ENCODE measurements at places on chromosomes 2 and 18.

- no peak for DNase-seq
These were observed 9.7 kb upstream of the IL1RN start for GRCh38 chr2:113117541-113118262.

DNA sequence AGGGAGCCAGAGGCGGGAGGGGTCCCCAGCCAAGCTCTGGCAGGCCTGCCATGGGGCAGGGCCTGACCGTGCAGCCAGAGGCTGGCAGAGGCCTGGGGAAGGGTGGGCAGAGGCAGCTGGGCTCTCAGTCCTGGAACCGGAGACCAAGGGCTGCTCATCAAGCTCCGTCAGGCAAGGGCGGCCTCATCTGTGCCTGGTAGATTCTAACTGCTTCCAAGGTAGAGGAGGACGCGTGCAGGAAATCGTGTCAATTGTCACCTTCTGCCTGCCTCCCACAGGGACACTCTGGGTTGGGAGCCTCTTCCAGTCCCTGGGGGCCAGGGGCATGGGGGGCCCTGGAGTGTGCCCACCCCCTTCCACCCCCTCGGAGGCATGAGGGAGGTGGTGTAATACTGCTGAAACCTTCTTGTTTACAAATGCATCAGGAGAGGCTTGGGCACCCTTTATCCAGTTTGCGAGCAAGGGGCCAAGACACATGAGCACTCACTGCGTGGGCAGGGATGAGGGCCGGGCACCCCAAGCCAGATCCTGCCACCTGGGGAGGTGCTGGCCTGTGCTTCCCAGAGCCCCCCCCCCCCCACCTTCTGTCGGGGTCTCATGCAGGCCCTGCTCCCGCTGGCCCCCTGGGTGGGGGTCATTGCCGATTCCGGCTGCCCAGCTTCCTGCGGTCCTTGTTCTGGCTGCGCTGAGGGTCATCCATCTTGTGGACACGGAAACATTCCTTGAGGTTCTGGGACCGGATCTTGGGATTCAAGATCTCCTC is 9.0 kb downstream of the SNORC start:
- no peak for DNase-seq

- no peak for DNase-seq
These were observed 344.9 kb downstream of the LPIN1 start for GRCh38 chr2:12091201-12091806.

DNA sequence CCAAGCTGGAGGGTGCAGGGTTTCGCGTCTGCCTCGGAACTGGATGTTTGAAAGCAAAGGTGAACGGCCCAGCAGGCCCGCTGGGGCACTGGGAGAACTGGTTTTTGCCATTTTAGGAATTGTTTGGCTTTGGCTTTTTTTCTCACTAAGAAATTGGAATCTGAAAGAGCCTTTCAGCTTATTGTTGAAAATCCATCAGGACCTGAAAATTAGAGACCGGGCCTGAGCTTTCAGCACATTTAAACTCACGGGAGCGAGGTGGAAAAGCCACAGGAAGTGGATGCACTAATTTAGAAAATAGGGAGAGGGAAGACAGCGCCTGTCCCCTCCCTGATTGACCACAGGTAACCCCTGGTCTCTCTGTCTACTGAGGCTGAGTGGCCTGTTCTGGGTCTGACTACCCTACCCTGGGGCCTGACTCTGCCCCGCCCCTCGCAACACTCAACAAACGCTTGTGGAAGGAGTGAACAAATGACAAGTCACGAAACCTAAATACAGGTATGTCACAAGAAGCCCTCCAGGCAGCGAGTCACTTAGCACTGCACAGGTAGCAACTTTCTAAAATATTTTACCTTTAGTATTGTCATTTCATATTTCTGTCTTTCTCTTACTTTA is 100.3 kb upstream of the MBOAT2 start:
- DNase-seq = no peak

- no peak for DNase-seq
These were observed 80.1 kb downstream of the XDH start for GRCh38 chr2:31334311-31335026.

DNA sequence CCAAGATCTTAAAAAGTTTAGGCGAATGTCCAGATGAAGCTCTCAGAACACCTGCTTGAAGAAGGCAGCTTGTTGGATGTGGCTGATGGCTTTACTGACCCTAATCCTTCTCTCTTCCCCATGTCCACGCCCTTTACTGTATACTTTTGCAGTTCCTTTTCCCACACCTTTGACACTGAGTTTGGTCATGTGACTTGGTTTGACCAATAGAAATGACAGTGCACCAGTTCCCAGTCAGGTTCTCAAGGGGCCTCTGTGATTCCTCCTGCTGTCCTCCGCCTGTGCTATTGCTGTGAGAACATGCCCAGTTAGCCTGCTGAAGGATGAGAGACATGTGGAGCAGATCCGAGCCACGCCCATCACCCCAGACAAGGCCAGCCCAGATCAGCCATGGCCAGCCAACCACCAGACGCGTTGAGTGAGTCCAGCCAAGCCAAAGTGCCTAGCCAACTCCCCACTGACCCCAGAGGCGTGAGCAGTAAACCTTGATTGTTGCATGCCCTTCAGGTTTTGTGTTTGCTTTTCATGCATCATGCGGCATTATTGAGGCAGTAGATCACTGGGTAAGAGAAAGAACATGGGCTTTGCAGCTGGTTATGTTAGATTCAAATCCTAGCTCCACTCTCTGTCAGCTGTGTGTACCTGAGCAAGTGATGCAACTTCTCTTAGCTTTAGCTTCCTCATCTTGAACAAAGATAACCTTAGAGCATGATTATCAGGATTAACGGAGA is 258.0 kb upstream of the SIX2 start:
- DNase-seq = no peak

DNA sequence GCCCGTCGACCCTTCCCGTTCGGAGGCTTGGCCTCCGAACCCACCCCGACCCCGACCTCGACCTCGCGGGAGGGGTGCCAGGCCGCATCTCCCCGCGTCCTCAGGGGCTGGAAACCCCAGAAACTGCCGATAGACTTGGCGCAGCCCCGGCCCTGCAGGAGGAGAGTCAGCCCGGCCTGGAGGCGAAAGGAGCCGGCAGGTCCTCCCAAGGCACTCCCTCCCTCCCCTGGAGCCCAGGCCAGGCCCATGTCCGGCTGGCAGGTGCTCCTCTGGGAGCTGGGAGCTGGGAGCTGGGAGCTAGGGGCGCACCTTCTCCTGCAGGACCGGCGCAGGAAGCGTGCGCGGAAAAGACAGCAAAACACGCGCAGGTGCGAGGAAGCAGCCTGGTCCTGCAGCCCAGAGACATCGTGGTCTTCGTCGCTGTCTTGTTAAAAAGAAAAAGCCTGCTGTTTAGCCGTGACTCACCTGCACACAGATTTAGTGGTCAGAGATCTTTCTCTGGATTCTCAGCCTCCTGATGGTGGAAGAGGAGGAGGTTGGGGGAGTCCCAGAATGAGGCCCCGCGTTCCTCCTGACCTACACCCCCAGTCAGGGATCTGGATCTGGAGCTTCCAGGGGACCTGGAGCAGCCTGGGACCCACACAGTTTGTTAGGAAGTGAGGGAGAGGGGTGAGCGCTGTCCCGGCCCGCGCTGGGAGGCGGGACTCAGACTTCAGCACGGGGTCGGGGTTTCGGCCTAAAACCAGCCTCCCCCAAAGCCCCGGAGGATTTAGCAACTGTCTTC is 660 bp upstream of the MBP start:
- no peak for DNase-seq

DNA sequence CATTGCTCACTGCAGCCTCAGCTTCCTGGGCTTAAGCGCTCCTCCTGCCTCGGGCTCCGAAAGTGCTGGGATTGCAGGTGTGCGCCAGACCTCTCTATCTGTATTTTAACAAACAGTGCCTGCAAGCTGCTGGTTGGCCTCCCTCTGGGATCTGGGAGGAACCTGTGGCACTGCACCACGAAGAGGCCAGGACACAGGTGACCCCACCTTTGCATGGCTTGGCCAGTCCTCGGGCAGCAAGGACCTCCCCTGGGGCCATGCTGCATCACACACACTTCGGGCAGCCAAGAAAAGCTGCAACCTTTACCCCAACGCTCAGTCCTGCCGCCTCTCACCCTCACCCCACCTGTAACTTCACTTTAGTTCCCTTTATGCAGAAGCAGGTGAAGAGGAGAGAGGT is 70.0 kb downstream of the PXDN start:
- DNase-seq = no peak

GRCh38 chr2:112880696-112881095 is 30.3 kb upstream of the IL37 start:
- peak; percentile 2 for DNase-seq

- no peak for DNase-seq
These were observed 82.5 kb downstream of the SPRED2 start for GRCh38 chr2:65349863-65350262.

DNA sequence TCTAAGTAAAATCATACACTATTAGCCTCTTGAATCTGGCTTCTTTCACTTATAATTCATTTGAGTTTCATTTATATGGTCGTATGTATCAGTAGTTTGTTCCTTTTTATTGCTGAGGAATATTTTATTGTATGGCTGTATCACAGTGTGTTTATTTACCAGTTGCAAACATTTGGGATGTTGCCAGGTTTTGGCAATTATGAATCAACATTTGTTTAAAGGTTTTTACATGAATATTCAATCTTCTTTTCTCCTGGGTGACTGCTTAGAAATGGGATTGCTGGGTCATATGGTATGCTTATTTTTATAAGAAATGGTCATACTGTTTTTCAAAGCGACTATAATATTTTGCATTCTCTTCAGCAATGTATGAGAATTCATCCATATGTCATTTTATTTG is 107.9 kb downstream of the PMAIP1 start:
- no peak for DNase-seq

- DNase-seq = no peak
These were observed 45.2 kb upstream of the SLC4A10 start for GRCh38 chr2:161578998-161579397.

DNA sequence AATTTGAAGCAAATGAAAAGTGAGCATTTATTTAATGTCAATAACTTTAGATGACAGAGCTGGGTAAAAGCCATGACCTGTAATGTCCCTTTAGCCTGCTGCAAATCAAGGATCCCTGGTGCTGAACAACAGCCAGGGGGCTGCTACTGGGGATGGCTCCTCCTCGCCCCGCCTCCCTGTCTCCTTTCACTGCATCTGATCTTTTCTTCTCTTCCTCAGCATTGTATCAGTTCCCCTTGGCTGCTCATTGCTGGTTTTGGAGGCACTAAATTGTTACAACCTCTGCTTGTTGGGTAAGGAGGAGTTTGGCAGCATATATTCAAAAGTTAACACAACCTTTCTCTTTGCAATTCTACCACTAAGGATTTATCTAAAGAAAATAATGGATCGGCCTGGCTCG is 236.3 kb upstream of the ID2 start:
- no peak for DNase-seq

- DNase-seq = no peak
These were observed 41.3 kb upstream of the GYPC start for GRCh38 chr2:126614524-126615227.

DNA sequence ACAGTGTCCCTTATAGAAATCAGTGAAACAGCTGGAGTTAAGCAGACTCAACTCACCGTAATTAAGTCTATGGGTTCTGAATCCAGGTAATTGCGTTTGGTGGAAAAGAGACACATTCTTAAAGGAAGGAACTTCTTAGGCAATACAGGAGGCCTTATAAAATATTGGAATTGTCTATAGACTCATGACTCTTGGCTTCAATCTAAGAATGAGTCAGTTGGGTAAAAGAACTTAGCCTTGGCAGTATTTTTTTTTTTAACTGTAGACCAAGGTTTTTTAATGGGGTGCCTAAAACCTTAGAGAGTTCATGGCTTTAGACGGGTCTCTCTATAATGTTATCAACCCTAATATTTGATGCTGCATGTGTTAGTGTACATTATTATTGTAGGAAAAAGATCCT is 47.6 kb downstream of the CCDC85A start:
- no peak for DNase-seq

DNA sequence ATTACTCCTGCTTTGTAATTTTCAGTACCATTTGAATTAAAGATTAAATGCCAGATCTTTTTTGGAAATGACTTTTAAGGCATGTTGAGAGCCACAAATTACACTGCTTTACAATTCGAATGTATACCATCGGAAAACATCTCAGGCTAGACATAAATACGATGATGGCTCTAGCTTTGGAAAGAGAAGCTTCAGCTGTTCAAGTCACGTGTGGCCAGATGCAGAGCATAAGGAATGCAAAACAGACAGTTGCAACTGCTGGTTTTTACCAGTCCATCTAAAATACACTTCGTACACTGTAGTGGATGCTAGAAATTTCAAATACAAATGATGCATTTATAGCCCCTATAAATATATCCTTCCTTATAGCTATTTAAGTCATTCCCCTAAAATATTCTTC is 8.0 kb downstream of the ZNF516 start:
- no peak for DNase-seq

GRCh38 chr18:62881509-62882016 is 166.2 kb downstream of the PHLPP1 start:
- peak; percentile 72 for DNase-seq

GRCh38 chr18:2549462-2549861 is 21.8 kb downstream of the METTL4 start:
- DNase-seq = no peak

DNA sequence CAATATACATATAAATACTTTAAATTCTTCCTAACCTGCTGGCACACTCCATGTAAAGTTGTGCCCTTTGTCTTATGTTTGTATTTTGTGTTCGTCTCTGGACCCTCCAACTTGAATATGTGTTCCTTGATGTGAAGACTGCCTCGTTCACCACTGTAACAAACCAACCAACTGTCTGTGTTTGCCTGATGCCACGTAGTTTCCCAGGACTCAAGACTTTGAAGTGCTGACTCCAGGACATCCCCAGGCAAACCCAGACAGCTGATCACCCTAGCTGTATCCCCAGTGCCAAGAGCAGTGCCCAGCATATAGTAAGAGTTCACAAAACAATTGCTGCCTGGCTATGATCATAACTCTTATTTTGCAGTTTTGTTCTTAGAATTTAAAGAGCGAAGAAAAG is 15.5 kb upstream of the CD226 start:
- DNase-seq = no peak

DNA sequence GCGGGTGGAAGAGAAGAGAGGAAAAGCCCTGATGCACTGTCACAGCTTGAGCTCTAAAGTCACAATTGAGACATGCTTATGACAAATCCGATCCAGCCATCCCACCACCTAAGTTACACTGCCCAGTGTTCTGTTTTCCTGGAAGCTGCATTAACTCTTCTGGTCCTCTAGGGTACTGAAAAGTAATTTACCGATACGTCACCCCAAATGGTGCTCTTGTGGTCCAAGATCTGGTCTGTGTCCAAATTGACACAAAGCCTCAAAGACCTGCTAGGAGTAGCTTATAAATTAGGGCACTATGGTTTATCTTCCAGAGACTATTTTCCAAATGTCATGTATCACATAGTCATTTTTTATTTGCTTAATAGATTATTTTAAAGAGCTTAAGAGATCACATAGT is 186.7 kb upstream of the ETAA1 start:
- no peak for DNase-seq

- no peak for DNase-seq
These were observed 118.8 kb downstream of the DPP4 start for GRCh38 chr2:161955211-161955610.

- no peak for DNase-seq
These were observed 151.0 kb upstream of the DAPL1 start for GRCh38 chr2:158644139-158644538.

- DNase-seq = no peak
These were observed 44.5 kb downstream of the DNER start for GRCh38 chr2:229669841-229670240.

GRCh38 chr2:105403783-105404698 is 5.2 kb upstream of the FHL2 start:
- no peak for DNase-seq
